ENCODE measurements at places on chromosomes 12 and 14.

- no peak for DNase-seq
Observed at GRCh38 chr14:35337269-35338255, 45.4 kb downstream of the PSMA6 start.

GRCh38 chr12:130775953-130776856, 60.1 kb upstream of the RIMBP2 start:
- DNase-seq, result no peak

DNA sequence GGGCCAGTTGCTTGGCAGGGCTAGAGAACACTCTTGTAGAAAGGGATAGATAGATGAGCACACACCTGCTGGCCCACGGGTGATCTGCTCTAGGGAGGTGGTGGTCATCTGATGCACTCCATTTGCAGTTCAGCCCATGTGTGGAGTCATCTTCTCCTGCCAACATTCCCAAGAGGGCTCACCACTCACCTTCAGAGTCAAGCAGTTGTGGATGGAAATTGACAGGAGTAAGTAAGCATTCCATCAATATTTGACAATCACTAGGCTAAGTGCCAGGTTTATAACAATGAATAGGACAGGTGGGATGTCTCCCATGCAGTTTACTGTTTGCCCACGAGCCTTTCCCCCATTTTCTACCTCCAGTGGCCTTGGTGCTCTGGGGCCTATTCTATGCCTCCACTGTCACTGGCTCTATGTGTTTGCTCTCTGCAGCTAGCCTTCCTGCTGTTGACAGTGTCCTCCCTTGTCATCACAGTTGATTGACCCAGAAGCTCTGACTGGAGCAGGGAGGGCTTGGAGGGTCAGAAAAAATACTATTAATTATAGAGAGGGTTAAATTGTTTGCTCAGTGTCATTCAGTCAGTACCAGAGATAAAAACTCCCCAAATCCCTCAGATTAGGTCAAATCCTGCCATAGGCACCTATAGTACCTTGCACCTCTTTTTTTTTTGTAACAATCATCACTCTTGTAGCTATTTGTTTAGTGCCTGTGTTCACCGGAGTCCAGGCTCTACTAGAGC, 134.6 kb upstream of the PZP start:
- no peak for DNase-seq

DNA sequence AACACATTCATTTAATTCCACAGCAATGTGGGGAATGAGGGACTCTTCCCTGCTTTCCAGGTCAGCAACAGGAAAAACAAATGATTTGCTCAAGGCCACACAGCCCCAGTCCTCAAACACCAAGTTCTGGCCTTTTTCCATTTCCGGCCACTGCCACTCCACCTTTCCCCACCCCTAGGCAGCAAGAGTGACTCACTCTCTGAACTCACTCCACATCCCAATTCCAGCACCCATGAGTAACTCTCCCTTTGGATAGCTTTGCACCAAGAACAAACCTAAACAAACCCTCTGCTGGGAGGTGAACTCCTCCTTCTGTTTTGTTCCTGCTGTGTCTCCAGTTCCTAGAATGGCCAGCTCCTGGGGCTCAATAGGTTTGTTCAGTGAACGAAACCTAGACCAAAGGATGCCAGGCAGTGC, 30.4 kb upstream of the PLEKHG6 start:
- no peak for DNase-seq

DNA sequence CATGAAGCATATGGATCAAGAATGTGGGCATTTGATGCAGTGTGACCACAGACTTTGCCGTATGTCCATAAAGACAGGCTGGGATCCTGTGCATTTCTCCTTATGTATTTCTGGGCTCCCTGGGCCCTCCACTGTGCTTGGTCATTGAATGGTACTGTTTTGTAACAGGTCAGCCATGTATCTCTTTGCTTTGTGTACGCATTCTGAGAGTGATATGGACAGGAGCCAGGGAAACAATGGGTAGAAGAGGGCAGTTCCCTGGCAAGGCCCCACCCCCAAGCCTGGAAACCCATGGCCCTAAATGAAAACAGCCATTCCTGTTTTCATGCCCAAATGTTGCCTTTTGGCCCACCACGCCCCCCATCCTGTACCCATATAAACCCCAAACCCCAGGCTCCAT, 15.2 kb upstream of the FBXO34 start:
- no peak for DNase-seq

DNA sequence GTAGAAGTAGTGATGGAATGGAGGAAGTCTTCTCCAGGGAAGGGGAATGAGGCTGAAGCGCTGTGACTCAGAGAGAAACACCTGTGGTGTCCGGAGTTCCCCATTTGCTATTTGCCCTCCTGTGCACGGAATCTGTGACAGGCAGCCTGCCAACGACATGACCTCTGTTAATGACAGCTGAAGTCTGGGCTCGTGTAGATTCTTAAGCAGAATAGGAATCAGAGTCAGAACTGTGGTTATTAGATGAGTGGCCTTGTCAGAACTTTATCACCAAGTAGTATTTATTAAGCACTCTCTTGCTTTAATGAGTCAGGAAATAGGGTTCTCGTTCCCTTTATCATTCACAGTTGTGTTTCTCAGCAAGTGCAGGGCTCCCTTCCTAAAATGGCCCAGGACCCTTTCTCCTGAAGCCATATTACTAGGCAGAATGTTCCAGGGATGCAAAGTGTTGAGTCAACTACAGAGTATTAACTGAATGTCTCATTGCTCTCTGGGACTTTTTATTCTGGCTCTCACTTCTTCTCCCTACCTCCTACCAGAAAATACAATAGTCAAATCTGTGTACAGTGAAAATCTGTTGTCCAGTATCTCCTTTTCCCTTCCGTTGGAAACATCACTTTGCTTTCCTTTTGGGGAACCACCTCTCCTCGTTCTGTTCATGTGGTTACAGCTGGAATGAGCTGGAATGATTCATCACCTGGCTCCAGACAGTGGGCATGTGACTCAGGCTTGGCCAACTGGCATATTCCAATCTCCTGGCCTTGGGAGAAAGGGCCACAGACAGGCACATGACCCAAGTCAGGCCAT, 77.8 kb upstream of the MAX start:
- DNase-seq, result no peak

DNA sequence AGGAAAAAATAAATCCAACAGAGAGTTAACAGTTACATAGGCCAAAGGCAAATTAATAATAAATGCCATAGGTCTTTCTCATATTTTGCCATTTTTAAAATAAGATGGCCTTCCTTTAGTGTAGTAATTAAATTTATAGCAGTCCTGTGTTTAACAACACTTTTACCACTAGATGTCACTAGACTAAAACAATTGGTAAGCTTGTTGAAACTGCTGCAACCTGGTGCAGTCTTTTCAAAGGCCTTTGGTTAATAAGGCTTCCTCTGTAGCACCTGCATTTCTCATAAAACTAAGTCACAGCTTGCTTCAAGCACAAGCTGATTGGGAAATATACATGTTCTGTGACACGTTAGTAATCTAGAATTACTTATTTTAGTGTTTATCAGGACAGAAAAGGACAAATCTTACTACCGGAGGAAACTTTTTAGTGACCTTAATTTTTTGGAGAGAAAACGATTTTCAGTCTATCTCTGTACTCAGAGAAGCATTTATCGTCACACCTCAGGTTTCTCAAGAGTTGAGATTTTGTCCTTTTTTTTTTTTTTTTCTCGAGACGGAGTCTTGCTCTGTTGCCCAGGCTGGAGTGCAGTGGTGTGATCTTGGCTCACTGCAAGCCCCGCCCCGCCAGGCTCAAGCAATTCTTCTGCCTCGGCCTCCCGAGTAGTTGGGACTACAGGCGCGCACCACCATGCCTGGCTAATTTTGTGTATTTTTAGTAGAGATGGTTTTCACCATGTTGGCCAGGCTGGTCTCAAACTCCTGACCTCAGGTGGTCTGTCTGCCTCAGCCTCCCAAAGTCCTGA, 20.0 kb downstream of the BORCS5 start:
- peak; percentile 43 for DNase-seq

- DNase-seq, result no peak
Observed at GRCh38 chr12:78396538-78396937, 468.0 kb upstream of the SYT1 start.

GRCh38 chr14:39320318-39320717, 86.6 kb downstream of the MIA2 start:
- DNase-seq, result no peak

GRCh38 chr14:54120260-54120659, 163.6 kb upstream of the BMP4 start:
- DNase-seq, result no peak

DNA sequence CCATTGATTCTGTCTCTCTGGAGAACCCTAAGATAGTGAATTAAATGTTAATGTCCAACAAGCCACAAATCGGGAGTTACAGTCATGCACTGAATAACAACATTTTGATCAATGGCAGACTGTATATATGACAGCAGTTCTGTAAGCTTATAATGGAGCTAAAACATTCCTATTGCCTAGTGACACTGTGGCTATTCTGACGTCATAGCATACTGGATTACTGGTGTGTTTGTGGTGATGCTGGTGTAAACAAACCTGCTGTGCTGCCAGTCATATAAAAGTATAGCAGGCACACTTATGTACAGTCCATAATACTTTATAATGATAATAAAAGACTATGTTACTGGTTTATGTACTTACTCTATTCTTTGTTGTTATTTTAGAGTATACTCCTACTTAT, 56.7 kb upstream of the BICD1 start:
- DNase-seq, result no peak

GRCh38 chr12:62731055-62731820, 203.7 kb downstream of the PPM1H start:
- DNase-seq, result peak; percentile 29

- DNase-seq, result no peak
Observed at GRCh38 chr12:113860059-113860820, 105.9 kb downstream of the RBM19 start.

- DNase-seq, result no peak
Observed at GRCh38 chr12:115267891-115268290, 583.9 kb upstream of the TBX3 start.

DNA sequence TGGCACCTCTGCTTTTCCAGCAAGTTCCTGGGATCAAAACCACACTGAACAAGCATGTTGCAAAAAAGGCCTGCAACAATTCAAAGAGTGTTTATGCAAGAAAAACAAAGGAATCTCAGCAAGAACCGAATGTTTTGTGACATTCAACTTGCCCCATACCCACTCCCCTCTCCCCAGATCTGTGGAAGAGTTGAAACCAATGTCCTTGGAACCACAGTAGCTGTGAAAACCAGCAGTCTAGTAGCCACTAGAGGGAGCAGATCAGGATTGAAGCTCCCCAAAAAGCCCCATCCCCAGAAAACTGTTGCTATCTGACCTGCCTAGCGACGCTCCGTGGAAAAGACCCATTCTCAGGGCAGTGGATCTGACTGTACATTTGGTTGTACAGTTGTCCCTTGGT, 27.1 kb downstream of the PRKAB1 start:
- no peak for DNase-seq

GRCh38 chr12:71135812-71136176, 22.0 kb downstream of the TSPAN8 start:
- DNase-seq, result no peak

- no peak for DNase-seq
Observed at GRCh38 chr12:40137252-40137651, 31.4 kb upstream of the SLC2A13 start.

GRCh38 chr12:124415064-124415463, 120.2 kb downstream of the RFLNA start:
- no peak for DNase-seq

DNA sequence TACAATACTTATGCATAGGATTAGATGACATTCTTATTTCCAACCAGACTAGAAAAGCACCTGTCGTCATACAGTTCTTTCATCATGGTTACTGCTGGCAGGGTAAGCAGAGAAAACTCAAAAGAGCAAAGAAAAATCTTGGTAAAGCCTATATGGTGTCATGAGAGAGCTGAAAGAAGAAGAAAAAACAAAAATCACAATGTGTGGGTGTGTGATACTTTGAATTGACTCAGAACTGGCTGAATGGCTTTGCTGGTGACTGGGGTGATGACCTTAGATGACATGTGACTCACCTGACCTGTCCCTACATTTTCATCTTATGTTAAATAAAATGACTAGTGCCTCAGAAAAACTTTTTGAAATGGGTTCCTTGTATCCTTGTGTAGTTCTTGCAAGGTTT, 278.1 kb upstream of the LMO3 start:
- DNase-seq, result no peak

- DNase-seq, result peak; percentile 79
Observed at GRCh38 chr12:124550123-124551089, 17.0 kb downstream of the NCOR2 start.

DNA sequence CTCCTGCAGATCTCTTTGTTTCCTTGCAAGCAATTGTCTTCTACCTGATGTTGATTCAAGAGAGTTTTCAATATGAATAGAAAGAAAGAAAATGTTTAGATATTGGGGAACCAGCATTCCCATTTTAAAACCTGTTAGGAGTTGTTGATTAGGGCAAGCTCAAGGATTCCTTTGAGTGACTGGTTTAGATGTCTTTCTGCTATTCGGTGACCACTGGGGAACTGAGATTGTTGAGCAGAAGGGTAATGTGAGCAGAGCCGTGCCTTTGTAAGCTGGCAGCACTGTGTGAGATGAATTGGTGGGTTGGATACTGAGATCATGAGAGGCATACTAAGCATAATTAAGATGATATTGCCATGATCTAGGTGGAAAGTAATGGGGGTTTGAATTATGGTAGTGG, 39.1 kb upstream of the PAPLN start:
- DNase-seq, result no peak

- no peak for DNase-seq
Observed at GRCh38 chr12:3523058-3523457, 32.1 kb downstream of the PRMT8 start.

DNA sequence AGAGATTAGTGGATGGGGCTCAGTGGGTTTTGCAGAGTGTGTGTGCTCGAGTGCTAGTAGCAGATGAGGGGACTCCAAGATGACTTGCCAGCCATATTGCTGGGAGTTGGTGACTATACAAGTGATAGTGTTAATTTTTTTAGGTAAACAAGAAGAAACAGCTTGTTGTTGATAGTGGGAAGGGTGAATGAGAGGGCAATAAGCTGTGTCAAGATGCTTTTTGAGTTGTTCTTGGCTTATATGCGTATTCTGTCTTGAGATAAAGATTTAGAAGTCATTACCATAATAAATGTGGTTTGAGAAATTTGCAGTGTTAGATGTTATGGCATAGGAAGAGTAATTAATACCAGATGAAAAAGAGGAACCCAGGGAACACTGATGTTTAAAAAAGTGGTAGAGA, 75.3 kb downstream of the RCOR1 start:
- DNase-seq, result no peak

GRCh38 chr14:63268771-63269170, 50.0 kb downstream of the GPHB5 start:
- no peak for DNase-seq

GRCh38 chr12:11653215-11653753, 3.8 kb downstream of the ETV6 start:
- DNase-seq, result peak; percentile 72

GRCh38 chr14:103530390-103530789, 1.4 kb downstream of the TRMT61A start:
- no peak for DNase-seq

DNA sequence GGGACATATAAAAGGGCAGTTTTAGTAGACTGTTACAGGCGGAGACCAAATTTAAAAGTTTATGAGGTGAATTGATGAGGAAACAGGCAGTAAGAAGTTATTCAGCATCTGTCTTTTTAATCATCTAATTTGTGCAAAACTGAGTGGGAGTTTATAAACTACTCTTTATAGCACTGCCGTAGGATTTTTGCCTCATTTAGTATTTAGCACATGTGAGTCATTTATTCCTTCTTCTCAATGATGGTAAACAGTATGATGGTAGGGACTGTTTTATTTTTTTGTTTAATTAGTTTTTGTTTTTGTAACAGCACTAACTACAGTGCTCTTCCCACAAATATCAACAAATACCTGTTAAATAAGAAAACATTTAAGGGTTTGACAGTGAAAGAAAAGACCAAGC, 20.6 kb downstream of the TOGARAM1 start:
- DNase-seq, result no peak
